ENCODE measurements at places on chromosomes 13 and 19. TPM values are rescaled to one million over a fixed set of nuclear protein-coding genes. Genes with fewer than 3 reads are reported as not detected.

- peaks cover 43% of the 10 kb centered on the region for H3K36me3 ChIP-seq
- no peak for DNase-seq
- no peaks in the 10 kb centered on the region for H3K27me3 ChIP-seq
Observed at GRCh38 chr19:5083547-5083965, 114.6 kb downstream of the KDM4B start.

GRCh38 chr19:43983544-43983911, 460 bp upstream of the ZNF155 start:
- H3K4me3 ChIP-seq = peak overlapping the region; percentile 75
- H3K4me1 ChIP-seq = peaks cover 9% of the 10 kb centered on the region
- no peaks in the 10 kb centered on the region for H3K27me3 ChIP-seq
- H3K36me3 ChIP-seq = peaks cover 3% of the 10 kb centered on the region

- H3K36me3 ChIP-seq = peaks cover 12% of the 10 kb centered on the region
- no peak overlapping the region for H3K4me3 ChIP-seq
- no peak overlapping the region for H3K27ac ChIP-seq
- H3K4me1 ChIP-seq = peaks cover 12% of the 10 kb centered on the region
- no peak for DNase-seq
Observed at GRCh38 chr19:40269216-40269940, 15.8 kb downstream of the AKT2 start.

DNA sequence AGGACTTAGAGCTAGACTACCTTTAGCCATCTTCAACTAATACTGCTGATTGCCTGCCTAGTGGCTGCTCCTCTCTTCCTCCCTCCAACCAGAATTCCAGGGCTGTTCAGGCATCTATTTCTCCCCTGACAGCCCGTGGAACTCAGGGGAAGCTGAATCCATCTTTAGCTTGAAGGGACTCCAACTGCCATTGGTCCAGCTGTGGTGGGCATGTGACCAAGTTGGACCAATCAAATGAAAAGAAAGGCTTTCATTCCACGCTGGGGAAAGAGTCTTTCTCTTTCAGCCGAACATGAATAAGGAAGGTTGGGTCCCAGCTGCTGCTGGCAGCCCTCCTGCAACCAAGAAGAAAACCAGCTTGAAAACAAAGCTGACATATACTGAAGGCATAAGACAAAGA, 168.5 kb upstream of the OBI1 start:
- H3K27ac ChIP-seq = no peak overlapping the region
- H3K4me1 ChIP-seq = no peaks in the 10 kb centered on the region
- no peak overlapping the region for H3K4me3 ChIP-seq

DNA sequence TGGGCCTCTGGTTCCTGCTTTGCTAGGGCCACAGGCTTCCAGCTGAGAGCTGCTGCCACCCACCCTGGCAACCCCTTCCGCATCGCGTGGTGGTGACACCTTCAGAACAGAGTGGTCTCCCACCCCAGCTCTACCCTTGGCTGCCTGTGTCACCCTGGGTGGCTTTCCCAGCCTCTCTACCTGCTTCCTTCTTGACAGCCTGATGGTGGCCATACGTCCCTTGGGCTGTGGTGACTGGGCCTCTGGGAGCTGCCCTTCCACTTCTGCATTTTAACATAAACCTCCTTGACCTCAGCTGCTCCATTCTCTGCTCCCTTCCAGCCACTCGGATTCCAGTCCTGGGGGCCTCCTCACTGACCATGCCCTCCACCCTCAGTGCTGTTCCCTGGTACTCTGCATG, 17.0 kb downstream of the PAK4 start:
- no peak overlapping the region for H3K27ac ChIP-seq
- peaks cover 14% of the 10 kb centered on the region for H3K4me1 ChIP-seq
- DNase-seq = no peak

GRCh38 chr13:97004096-97004876, 10.0 kb upstream of the OXGR1 start:
- H3K4me1 ChIP-seq = peaks cover 3% of the 10 kb centered on the region
- no peak overlapping the region for H3K4me3 ChIP-seq
- no peaks in the 10 kb centered on the region for H3K27me3 ChIP-seq
- no peak overlapping the region for H3K27ac ChIP-seq
- H3K36me3 ChIP-seq = no peaks in the 10 kb centered on the region

Gene ATP1A3
- 13.5 TPM for total RNA-seq

Gene NOP53
- total RNA-seq = 428 TPM

Gene ZNF563
- 0.80 TPM for total RNA-seq

Gene LYPD5
- total RNA-seq = not detected

Gene C1QTNF9B
- not detected for total RNA-seq
